ENCODE measurements at places on chromosomes 4 and X.

DNA sequence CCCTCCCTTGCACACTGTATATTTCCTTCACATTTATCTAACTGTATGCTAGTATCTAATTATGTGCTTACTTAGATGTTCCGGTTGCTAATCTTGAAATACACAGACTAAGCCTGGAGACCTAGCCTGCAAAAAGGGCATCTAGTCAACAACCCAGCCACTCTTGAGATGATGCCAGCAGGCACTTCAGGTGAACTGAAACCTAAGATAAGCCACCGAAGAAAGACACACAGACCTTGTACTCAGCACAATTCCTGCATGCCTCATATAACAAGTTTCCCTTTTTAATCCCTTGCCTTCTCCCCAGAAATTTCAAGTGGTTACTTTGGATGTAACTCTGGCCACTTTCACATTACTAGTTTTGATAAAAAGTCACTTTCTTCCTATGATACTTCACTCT, 2506.6 kb downstream of the ARAP2 start:
- DNase-seq = no peak

GRCh38 chr4:124066595-124066994, 645.9 kb downstream of the ANKRD50 start:
- no peak for DNase-seq

- DNase-seq = no peak
Observed at GRCh38 chrX:5549512-5549911, 679.2 kb downstream of the NLGN4X start.

DNA sequence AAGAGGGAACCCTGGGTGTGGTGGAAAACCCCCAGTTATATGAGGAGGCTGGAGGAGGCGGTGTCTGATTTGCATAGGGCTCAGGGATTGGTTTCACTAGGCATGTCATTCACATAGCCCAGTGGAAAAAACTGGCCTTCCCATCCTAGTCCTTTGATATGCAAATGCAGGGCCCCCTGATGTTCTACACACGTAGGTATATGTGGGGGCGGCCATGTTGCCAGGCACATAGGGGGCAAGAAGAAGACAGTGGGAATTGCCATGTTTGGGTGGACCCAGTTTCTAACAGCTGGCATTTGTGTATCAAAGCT, 34.0 kb upstream of the ENPP6 start:
- no peak for DNase-seq

- no peak for DNase-seq
Observed at GRCh38 chrX:119094819-119095218, 22.0 kb downstream of the CT47C1 start.

GRCh38 chr4:168240821-168241220, 77.7 kb downstream of the DDX60 start:
- DNase-seq = no peak

DNA sequence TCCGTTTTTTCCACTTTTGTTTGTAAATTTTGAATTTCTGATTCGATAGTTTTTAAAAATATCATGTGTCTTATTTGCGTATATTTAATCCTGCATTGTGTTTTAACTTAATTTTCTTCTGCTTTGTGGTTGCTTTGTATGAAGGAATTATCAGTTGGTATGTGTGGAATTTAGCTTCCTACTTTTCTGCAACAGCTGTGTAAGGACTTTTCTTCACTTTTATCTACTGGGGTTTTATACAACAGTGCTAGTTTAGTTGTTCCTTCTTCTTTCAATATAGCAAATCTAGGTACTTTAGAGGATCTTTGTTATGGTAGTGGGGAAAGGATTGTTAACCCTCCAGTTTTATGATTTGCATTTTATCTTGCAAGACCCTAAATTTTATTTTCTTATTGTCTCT, 410.3 kb downstream of the CCSER1 start:
- no peak for DNase-seq

DNA sequence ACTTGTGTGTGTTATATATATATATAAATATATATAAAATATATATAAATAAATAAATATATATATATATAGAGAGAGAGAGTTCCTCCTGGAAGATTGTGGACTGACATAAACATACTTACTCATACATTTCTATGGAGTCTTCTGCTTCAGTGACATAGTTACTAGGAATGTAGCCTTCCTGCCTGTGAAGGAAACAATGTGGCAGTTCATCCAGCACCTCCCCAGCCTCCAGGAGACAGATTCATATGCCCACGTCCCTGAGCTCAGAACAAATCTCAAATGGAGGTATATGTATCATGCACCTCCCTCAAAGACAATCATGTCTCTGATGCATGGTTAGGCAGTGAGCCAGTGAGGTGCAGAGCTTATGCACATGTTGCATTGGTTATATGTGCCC, 11.4 kb upstream of the TIMM8A start:
- DNase-seq = no peak

DNA sequence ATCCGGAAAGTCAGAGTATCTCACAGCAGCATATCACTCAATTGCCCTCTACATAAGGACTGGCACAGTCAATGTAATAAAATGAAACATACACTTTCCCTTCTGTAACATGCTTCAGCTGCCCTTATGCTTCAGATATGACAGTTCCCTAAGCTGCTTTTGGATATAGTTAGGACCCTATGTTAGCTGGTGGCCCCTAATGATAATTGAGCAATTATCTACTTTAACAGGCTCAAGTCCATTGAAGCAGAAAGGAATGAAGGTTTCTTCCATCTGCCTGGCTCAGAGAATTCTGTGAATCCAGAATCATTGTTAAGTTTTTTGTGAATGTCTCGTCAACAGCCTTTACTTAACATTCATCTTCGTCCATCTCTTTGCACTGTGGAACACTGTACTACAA, 951.2 kb upstream of the DIAPH2 start:
- no peak for DNase-seq

GRCh38 chrX:54798137-54798536, at the start of gene ITIH6:
Gene ITIH6, minus strand, starts transcription at chrX:54798255. Its CDS starts 45 bp downstream, at chrX:54798210.
- DNase-seq = no peak

DNA sequence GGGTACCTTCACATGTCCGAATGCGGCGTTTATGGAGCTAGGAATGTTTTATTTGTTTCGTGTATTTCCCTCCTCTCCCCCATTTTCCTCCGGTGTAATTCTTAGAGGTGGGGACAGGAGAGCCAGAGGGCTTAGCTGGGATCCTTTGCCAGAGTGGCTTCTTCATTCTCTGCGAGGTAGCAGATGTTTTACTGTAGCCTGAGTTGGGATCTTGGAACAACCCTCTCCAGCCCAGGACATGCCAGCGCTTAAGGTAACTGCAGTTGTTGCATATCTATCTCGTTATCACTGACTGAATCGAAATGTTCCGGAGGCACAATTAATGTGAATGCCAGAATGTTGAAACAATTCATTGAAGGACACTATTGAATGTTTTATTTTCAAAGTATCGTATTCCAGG, 59.0 kb upstream of the DYNLT3 start:
- no peak for DNase-seq

DNA sequence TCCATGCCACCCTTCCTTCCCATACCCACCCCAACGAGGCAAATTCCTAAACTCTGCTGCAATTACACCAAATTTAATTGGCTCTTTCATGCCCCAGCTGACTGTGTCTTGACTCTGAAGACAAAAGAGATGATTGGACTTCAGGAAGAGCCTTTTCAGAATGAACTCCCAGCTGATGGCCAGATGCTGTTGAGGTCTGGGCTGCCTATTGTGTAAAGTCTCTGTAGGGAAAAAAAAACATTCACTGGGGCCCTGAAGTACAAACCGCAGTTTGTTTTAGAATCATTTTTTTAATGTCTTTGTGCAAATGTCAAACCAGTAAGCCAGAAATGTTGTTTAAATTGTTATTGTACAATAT, 174.8 kb downstream of the HHIP start:
- no peak for DNase-seq

DNA sequence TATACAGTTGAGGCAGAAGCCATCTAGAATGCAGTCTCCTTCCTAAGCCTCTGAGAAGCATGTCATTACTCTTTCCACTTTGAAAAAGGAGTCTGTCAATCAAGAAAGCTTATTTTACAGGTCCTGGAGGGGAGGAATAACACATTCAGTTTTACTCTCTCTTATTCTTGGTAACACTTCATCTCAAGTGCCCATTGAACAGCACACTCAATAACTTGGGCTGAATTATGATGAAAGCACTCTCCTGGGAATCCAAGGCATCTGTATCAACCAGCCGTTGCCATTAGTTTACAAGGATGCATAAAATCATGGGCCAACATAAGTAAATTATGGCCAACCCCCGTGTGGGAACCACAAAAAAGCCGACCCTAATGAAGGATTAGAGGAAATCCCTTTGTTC, 282.4 kb downstream of the C4orf33 start:
- no peak for DNase-seq

DNA sequence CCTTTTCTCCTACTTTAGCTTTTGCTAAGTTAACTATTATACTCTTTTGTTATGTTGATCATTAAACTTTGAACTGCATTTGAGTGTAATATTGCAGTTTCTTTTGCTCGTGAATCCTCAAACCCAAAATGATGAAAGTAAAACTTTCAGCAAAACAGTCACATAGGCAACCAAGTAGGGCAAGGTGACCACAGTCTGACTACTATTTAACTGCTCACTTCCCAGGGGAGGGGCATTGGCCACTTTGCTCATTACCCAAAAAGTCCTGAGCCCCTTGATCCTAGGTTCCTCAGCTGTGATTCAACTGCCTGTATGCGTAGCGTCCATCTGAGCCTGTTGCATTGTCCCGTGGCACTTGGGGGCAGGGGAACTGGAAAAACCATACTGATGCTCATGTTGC, 17.0 kb downstream of the RBMX2 start:
- DNase-seq = no peak

DNA sequence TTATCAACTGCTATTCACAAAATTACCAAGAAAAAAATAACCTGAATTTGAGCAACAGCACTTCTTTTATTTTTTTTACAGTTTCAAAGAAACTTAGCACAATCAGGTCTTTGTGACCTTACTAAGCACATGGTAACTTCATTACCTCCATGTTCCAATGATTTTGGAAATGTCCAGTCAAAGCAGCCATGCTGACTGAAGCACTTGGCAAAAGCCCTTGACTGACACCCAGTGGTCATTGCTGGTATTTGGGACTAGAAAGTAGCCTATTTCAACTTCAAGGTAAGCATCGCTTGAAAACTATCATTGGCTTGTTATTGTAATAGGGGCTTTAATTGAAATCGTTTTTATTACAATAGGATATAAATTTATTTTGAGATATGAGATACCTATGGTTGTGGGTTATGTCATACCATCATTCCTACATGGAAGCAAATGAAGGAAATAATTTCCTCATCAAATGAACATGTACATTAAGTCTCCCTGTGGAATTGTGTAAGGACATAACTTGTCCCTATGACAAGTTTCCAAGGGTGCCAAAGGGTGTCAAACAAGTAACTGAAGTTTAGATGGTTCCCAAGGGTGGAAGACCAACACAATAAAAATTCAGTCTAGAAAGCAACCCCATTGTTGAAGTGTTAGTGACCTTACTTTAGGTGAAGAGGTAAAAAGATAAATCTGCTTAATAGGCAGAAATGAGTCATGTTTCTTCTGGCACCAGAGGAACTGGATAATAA, 15.2 kb upstream of the ANXA10 start:
- DNase-seq = peak; percentile 43

GRCh38 chrX:97132664-97133415, 249.1 kb downstream of the RPA4 start:
- no peak for DNase-seq

GRCh38 chr4:97103252-97103651, 1040.0 kb downstream of the STPG2 start:
- DNase-seq = no peak

DNA sequence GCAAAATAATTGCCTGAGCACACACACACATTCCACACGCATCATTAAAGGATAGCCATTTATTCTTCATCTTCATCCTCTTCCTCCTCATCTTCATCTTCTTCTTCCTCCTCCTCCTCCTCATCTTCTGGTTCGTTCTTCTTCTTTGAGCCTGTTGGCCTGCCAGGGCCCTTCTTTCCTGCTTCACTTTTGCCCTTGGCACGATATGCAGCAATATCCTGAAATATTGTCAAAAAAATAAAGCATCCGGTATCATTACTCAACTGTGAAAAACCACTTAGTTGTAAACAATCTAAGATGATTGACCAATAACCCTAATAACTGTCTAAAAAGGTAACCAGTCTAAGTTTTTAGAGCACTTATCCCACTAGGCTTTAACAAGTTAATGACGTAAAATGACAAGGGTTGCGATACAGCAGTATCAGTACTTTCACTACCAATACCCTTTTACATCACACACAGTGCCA, 2.1 kb downstream of the HMGB2 start:
- no peak for DNase-seq

DNA sequence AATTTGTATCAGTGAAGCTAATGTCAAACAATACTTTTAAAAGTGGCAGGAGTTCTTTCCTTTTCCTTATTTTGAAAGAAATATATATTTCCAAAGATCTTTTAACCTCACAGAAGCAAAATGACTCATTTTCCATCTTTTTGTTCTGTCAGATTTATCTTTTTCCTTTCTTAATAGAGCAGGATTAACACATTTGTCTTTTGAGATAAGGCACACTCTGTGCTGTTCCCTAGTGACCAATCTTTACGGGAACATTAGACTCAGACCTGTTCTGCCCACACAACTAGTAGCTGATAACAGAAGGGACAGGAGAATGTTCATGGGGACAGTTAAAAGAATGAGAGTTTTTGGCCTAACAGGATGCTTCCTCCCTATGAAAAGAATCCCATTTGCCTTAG, 381.2 kb downstream of the STPG2 start:
- no peak for DNase-seq

Measured in NCI-H1092 (cell line).